ENCODE measurements at places on chromosomes 12 and 14.

DNA sequence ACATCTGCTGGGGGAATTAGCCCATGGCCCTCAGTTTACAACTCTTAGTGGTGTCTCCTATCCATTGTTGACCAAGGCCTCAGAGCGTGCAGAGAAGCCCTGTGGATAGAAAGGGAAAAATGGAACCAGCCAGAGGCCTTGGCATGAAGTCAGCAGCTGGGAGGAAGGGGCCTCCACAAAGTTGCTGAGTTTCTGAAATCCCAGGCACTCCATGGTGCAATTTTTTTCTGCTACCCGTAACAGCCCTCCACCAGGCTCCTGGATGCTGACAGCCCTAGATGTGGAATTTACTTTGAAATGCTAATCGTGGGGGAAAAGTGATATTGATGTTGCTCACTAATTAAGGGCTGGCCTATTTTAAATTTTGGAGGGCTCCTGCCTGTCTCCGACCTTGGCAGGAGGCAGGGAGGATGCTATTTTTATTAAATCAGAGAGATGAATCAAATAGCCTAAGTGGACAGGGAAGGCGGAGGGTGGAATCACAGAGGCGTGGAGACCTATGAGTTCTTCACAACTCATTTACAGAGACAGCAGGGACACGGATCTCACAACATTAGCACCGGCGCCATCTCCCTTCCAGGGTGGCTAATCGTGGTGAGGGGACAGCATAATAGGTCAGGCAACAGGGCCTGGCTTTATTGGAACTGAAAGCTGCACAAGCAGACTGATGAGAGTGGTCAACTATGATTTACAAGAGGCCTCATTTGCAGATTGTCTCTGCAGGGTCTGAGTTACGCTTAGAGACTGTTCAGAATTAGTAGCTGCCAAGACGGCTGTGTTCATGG, 99.8 kb upstream of the WSCD2 start:
- DNase-seq = no peak

- no peak for DNase-seq
These were observed 8.3 kb upstream of the GOLGA5 start for GRCh38 chr14:92785667-92786426.

- DNase-seq = no peak
These were observed at the start of gene FOXN4 for GRCh38 chr12:109308534-109309380. Gene FOXN4 (minus strand): TSS chr12:109309284. CDS start chr12:109308321, 963 bp downstream.

DNA sequence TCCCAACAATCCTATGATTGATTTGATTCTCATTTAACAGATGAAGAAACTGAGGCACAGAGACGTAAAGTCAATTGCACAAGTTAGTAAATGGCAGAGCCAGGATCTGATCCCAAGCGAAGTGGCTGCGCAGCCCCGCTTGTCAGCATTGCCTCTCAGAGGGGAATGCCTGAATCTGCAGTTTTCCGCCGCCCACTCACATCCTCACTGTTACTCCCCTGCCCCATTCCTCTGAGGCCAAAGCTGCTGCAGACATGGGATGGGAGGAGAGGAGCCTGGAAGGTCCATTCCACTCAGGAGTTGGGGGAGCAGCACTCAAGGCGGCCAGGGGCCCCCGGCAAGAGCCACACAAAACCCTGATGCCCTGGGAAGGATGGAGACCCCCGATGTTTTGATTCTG, 1.0 kb downstream of the NRIP2 start:
- no peak for DNase-seq

DNA sequence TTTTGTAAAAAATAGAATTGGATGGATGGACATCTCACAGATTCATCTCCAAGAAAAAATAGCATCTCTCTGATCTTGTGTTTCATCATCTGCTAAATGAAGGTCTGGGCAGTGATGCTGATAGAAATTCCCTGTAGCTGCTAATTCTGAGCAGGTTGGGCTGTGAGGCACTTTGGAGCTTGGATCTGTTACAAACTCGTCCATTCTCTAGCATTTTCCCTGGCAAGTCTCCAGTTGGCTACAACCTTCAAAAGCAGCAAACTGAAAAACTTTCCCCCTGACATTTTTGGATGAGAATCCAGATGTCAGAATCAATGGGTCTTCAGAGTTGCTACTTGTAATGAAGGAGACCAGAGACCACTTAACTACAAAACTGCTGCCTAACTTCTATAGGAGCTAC, 72.7 kb downstream of the TPH2 start:
- DNase-seq = no peak

GRCh38 chr12:52415870-52416750, 10.0 kb upstream of the KRT82 start:
- peak; percentile 30 for DNase-seq

DNA sequence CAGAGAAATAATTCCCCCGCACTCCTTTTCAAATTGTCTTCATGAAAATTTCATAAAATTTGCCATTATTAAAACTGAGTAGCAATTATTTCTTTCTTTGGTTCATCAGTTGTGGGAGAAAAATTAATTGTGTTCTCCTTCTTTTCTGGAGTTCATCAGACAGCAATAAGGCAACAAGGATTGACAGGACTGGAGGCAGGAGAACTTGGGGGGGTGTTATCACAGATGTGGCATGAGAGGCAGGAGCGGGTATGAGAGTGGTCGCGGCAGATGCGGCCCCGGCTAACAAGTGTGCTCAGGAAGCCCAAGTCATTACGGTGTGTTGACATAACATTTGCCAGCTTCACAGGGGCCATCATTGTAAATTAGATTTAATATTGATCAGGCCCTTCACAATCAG, 306.6 kb upstream of the TMPO start:
- DNase-seq = no peak

GRCh38 chr12:42648061-42648460, 58.5 kb upstream of the PRICKLE1 start:
- DNase-seq = no peak

- no peak for DNase-seq
These were observed 19.9 kb downstream of the CDKN1B start for GRCh38 chr12:12736759-12737676.

DNA sequence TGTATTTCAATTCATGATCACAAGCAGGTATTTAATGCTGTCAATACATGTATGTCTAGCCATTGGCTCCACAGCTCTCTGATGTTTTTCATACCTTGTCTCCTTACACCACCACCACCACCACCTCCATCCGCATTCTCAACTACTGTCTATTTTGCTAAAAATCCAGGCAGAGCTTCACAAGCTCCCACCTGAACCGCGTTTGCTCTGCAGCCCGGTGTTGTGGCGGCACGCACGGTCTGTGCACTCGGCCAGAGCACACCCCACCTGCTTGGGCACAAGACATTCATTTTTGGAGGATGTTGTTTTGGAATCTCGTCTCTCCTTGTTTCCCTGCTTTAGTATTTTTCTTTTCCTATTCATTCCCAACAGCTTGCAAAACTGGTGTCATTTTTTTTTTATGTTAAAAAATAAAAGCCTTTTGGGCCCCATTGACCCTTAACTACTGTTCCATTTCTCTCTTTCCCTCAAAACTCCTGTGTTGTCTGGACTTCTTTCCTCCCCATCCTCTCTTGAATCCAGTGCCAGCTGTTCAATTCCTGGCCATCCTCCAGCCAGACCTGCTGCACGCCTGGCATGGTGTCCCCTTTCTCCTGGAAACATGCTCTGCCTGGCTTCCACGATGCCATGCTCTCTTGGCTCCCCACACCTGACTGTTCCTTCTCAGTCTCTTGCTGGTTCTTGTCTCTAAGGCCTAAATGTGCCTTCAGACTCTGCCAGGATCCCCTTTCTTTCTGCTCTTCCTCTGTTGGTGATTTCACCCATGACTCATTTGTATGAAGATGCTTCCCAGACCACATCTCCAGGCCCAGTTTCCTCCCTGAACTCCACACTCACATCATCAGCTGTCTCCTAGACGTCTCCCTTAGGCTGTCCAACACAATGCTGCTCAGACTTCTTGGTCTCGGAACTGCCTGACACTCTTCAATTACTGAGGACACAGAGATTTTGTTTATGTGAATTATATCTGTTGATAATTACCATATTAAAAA, 37.9 kb downstream of the PIWIL1 start:
- no peak for DNase-seq

GRCh38 chr12:30678221-30678620, 17.4 kb downstream of the IPO8 start:
- DNase-seq = no peak

DNA sequence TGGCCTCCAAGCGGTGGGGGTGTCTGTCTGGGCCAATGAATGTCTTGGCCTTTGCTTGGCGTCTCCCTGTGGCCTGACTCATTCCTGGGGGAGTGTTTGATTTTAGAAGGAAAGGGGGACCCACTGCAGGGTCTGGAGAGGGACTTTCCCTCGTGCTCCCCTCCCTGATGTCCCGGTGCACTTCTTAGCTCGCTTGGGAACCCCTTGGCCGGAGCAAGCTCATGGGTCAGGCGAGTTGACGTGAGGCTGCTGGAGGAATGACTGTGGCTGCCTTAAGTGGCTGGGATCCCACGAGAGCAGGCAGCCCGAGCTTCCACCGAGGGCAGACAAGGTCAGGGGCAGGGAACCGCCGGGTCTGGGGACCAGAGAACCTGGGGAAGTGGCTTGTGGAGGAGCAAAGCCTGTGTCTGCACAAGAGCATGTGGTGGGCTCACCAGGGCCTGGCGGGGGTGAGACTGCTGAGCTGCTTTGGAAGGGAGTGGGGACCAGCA, 218.4 kb upstream of the C14orf180 start:
- DNase-seq = no peak

DNA sequence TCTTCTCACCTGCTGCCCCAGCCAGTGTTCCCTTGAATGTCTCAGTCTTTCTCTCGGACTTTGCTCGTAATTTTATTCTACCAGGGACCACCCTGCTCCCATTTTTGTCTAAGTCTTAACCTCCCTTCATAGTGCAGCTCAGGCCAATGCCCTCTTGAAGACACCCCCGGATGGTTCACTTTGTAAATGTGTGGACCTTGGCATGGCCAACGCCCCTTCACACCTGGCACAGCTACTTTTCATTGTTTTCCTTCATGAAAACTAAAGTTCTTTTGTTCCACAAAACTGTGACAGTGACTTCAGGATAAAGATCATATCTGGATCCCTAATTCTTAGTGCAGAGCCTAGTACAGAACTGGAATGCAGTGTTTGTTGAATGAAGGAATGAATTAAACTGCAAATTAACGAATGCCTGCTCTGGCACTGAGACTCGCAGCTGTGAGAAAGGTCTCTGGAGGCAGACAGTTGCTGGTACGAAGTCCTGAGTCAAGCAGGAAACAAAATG, 3.5 kb upstream of the RNASE4 start:
- DNase-seq = no peak

DNA sequence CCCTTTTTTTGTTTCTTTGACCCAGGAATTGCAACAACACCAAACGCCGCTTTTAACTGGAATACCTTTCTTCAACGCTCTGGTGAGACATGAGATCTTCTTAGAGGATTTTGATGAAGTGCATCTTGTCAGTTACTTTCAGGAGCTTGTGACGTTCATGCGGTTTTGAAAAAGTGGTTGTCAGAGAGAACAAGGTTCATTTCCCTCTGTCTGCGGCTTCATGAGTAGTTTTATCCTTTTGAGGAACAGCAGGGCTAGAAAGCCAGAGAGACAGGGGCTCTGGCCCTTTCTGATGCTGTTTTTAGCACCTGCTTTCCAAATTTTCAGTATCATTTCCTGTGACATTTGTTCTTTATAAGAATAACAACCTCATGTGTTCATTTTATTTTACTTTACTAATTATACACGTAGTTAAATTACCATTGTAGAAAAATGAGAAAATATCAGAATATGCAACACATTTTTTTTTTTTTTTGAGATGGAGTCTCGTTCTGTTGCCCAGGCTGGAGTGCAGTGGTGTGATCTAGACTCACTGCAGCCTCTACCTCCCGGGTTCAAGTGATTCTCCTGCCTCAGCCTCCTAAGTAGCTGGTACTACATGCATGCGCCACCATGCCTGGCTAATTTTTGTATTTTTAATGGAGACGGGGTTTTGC, 61.8 kb downstream of the GLT1D1 start:
- no peak for DNase-seq

- DNase-seq = no peak
These were observed 210.4 kb downstream of the EXOC5 start for GRCh38 chr14:57058319-57058718.

DNA sequence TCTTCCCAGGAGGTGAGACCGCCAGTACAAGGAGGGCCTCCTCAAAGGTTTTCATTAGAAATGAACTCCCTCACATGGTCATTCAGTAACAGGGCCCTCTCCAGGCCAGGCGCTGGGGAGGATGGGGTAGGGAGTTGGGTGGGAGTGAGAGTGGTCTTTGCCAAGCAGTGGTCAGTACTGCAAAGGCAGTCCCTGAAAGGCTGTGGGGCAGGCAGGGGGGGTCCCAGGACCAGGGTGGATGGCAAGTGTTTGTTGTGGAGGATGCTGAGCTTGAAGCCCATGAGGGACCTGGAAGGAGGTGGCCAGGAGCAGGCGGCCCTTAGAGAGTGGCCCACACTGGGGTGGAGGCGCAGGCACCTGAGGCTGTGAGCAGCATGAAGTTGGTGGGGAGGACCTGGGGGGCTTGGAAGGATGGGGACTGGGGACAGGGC, 26.1 kb downstream of the CEP170B start:
- DNase-seq = no peak

DNA sequence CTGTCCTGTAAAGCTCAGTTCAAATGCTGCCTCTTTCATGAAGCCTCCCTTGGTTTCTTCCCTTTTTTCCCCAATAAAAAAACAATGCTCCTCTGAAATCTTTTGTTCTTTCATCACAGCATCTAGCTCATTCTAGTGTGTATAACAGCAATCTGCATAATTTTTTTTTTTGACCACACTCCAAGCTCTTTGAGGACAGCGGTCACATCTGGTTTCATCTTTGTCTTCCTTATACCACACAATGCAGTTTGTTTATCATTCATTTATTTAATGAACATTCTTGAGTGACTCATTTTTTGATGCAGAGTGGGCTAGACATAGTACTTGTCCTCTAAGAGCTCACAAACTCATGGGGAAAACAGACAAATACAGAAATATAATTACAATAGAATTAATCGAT, 7.3 kb downstream of the GNG2 start:
- DNase-seq = no peak

GRCh38 chr12:92337128-92337527, 191.5 kb upstream of the BTG1 start:
- DNase-seq = no peak

DNA sequence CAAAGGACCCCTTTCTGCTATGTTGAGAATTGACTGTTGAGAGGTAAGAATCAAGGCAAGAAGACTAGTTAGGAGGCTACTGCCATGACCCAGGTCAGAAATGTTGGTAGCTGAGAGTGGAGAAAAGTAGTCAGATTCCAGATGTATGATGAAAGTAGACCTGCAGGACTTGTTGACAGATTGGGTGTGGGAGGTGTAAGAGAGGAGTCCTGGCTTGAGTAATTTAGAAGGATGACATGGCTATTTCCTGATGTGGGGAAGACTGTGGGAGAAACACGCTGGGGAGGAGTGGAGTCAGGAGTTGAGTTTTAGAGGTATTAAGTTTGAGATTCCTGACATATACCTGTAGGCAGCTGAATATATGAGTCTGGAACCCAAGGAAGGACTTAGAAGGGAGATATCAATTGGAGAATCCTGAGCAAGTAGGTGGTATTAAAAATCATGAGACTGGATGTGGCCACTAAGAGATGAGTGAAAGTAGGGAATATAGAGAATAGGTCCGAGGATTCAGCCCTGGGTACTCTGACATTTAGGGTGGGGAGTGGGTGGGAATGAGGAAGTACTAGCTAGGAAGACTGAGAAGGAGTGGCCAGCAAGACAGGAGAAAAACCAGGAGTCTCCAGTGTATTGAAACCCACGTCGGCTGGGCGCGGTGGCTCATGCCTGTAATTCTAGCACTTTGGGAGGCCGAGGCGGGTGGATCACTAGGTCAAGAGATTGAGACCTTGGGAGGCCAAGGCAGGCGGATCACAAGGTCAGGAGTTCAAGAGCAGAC, 12.6 kb upstream of the DDX47 start:
- DNase-seq = no peak

Data from non-pigmented ciliary epithelial cell (primary cell).